RWPE2 (cell line): ENCODE measurements at places on chromosomes 5 and 9.

DNA sequence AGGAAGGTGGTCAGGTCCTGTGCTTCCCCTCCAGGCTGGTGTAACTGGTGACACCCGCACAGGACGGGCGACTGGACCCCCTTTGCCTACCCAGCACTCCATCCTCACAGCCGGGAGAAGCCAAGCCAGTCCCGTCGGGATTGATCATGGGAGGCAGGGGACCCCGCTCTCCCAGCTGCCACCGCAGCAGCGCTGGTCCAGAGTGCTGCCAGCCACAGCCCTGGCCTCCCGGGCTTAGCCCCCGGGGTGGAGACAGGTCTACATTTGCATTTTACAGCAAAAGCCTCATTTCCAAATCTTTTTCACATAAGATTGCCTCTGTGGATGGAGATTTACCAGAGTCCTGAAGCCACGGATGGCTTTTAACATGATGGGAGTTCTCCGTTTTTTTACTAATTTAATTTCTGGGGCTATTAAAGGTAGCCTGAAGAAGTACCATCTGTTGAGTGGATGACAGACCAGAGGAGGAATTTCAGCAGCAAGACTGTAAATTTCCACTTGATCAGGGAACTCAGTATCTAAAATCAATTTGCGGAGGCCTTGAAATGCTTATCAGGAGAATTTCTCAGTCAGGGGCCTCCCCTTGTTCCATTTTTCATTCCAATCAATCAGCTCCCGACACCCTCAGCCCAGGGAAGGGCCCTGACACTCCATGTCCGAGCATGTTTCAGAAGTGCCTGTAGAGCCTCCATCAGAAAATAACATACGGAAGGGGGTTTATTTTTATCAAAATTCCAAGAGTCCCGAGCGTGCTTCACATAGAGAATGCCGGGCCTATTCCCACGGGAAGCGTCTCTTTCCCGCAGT, 80.6 kb downstream of the OLFM1 start:
- no peak for DNase-seq
- peaks cover 39% of the 10 kb centered on the region for H3K27me3 ChIP-seq
- no peak overlapping the region for H3K27ac ChIP-seq
- no peaks in the 10 kb centered on the region for H3K36me3 ChIP-seq

DNA sequence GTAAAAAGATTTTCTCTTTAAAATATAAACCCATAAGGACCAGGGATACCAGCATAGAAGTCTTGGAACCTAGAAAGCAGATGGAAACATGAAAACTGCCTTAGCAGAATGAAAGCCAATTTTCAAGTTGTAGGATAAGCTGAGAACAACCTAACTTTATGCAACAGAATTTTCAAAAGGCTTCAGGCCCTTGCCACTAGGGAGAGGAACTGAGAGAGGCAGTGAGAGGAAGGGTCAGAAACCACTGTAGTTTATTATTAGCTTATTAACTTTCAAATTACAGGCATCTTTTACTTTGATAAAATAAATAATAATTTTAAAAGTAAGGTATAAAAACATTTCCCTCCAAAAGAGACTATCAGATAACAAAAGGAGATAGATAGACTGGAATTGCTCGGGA, 33.4 kb downstream of the FAM81B start:
- H3K4me3 ChIP-seq = no peak overlapping the region
- H3K36me3 ChIP-seq = no peaks in the 10 kb centered on the region
- no peak for DNase-seq
- peaks cover 9% of the 10 kb centered on the region for H3K27me3 ChIP-seq
- H3K4me1 ChIP-seq = no peaks in the 10 kb centered on the region
- H3K27ac ChIP-seq = no peak overlapping the region

GRCh38 chr5:179697108-179697507, 1.7 kb upstream of the CANX start:
- no peaks in the 10 kb centered on the region for H3K27me3 ChIP-seq
- peaks cover 27% of the 10 kb centered on the region for H3K36me3 ChIP-seq
- DNase-seq = no peak
- no peak overlapping the region for H3K4me3 ChIP-seq
- peaks cover 10% of the 10 kb centered on the region for H3K4me1 ChIP-seq
- no peak overlapping the region for H3K27ac ChIP-seq

- no peak overlapping the region for H3K27ac ChIP-seq
- H3K36me3 ChIP-seq = no peaks in the 10 kb centered on the region
- no peaks in the 10 kb centered on the region for H3K27me3 ChIP-seq
Measured at GRCh38 chr9:81537964-81538363, 151.4 kb downstream of the TLE1 start.

DNA sequence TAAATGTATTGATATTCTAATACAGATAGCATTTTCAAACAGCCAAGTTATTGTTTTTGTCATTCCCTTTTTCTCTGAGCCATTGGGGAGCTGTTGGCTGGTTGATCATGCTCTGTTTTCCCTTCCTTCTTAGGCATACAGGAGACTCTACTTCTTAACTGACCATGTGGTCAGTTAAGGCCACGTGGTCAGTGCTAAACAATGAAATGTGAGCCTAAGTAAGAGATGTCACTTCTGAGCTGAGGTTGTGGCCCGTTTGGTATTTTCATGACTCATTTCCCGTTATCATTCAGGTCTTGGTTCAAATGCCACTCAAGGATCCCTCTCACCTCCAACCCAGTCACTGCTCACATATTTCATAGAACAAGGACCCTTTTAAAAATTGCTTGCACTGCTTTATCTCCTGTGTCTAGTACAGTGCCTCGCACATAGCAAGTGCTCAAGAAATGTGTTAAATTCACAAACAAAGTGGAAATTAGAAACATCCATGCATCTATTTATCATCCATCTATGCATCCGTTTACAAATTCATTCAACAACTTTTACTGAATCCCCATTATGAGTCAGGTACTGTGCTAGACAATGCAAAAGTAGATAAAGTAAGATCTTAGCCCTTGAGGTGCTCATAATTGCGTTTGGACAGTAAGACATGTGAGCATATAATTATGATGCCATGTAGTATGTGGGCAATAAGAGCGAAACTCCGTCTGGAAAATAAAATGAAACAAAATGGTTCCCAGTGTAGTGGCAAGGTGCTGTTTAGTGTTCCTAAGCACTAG, 50.7 kb downstream of the ARRDC3 start:
- no peaks in the 10 kb centered on the region for H3K36me3 ChIP-seq
- no peaks in the 10 kb centered on the region for H3K27me3 ChIP-seq
- no peak for DNase-seq

GRCh38 chr5:160357861-160358411, 12.5 kb downstream of the C1QTNF2 start:
- H3K4me3 ChIP-seq = no peak overlapping the region
- no peaks in the 10 kb centered on the region for H3K27me3 ChIP-seq
- no peak for DNase-seq
- H3K27ac ChIP-seq = no peak overlapping the region

GRCh38 chr5:122093415-122094180, 15.5 kb upstream of the LOX start:
- no peak overlapping the region for H3K4me3 ChIP-seq
- peaks cover 1% of the 10 kb centered on the region for H3K4me1 ChIP-seq
- H3K27me3 ChIP-seq = no peaks in the 10 kb centered on the region
- DNase-seq = no peak
- H3K36me3 ChIP-seq = no peaks in the 10 kb centered on the region

DNA sequence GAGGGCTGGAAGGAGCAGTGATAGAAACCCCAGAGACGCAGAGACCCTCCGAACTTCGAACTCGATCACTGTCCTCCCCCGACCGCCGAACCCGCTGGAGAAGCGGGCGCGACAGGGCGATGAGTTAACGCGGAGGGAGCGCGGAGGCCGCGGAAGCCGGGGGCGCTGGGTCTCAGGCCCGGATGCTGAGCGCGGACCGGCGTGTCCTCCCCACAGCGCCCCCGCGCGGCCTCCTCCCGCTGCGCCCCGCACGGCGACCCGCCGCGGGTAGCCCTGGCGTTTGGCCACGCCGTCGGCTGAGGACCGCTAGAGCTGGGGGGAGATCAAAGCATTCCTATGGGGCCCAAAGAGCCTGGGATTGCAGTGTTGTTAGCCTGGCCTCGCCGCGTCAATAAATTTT, 7.7 kb upstream of the DMRT2 start:
- no peaks in the 10 kb centered on the region for H3K4me1 ChIP-seq
- no peaks in the 10 kb centered on the region for H3K36me3 ChIP-seq
- no peak overlapping the region for H3K4me3 ChIP-seq
- DNase-seq = no peak
- peaks cover 71% of the 10 kb centered on the region for H3K27me3 ChIP-seq
- H3K27ac ChIP-seq = no peak overlapping the region

DNA sequence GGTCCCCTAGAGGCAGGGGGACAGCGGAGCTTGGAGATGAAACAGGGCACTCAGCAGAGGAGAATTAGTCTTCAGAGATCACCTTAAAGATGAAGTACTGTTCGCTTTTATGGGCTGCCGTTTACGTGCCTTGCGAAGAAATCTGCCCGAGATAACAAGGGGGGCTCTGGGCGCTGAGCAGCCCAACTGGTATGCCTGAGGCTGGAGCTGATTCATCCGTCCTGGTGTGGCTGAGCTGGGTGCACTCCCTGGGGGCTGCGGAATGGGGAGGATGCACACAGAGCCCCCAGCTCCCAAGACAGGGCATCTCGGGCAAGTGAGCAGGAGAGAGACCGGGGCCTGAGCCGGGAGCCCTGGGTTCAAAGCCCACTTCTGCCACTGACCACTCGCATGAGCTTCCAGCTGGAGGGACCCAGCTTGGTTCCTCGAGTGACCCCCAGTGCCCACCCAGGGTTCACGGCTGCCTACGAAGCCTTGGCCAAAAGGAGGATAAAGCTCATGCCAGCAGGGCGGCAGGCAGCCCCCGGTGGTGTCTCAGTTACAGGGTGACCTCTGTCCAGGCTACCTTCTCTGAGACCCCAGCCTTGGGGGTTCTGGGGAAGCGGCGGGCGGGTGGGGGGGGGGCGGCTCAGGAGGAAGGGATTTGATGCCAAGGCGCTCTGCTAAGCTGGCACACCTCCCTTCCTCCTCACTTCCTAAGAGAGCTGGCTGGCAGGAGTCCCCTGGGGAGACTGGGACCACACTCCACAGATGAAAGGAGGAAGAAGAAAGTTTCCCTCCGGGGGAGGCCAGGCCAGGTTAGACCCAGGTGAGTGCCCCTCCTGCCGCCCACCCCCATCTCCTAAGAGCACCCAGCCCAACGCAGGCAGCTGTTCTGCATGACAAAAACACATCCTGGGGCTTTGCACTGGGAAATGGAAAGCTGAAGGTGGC, 5.7 kb downstream of the FIBCD1 start:
- H3K27ac ChIP-seq = peak overlapping the region; percentile 70
- peaks cover 44% of the 10 kb centered on the region for H3K4me1 ChIP-seq
- H3K4me3 ChIP-seq = no peak overlapping the region
- no peak for DNase-seq
- H3K36me3 ChIP-seq = no peaks in the 10 kb centered on the region
- H3K27me3 ChIP-seq = no peaks in the 10 kb centered on the region

DNA sequence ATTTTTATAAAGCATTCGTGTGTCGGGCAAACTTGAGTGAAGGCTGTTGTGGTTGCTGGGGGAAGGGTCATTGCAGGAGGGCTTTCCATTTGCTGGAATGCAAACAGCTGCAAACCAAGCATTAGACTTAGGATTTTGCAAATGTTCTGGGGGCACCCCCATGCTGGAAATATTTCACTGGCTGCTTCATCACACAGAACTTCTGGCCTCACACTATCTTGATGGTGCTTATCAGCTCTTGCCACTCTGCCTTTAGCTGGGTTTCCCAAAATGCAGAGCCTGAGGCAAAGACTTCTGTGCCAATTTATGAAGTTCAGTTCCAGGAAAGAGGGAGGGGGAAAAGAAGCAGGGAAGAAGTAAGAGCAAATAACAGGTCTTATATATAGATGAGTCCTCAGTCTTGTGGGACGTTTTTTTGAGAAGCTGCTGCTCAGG, 8.6 kb upstream of the COL15A1 start:
- H3K27me3 ChIP-seq = peaks cover 9% of the 10 kb centered on the region
- H3K4me3 ChIP-seq = no peak overlapping the region
- no peak overlapping the region for H3K27ac ChIP-seq
- no peak for DNase-seq
- no peaks in the 10 kb centered on the region for H3K4me1 ChIP-seq
- H3K36me3 ChIP-seq = no peaks in the 10 kb centered on the region

GRCh38 chr5:80686757-80687156, 32.0 kb upstream of the DHFR start:
- no peak overlapping the region for H3K4me3 ChIP-seq
- no peak overlapping the region for H3K27ac ChIP-seq
- no peaks in the 10 kb centered on the region for H3K27me3 ChIP-seq
- peaks cover 42% of the 10 kb centered on the region for H3K36me3 ChIP-seq
- no peak for DNase-seq

DNA sequence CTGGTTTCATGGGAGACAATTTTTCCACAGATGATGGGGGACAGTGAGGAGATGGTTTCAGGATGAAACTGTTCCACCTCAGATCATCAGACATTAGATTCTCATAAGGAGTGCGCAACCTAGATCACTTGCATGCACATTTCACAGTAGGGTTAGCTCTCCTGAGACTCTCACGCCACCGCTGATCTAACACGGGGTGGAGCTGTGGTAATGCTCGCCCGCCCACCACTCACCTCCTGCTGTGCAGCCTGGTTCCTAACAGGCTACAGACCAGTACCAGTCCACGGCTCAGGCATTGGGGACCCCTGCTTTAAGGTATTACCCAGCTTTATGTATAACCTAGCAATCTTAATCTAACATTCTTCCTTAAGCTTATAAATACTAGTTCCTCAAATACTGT, 35.6 kb downstream of the TTC39B start:
- no peak overlapping the region for H3K4me3 ChIP-seq
- no peak overlapping the region for H3K27ac ChIP-seq
- no peaks in the 10 kb centered on the region for H3K27me3 ChIP-seq
- no peaks in the 10 kb centered on the region for H3K36me3 ChIP-seq
- no peaks in the 10 kb centered on the region for H3K4me1 ChIP-seq
- DNase-seq = no peak

GRCh38 chr5:946720-947625, 54.3 kb downstream of the TRIP13 start:
- no peaks in the 10 kb centered on the region for H3K4me1 ChIP-seq
- no peak overlapping the region for H3K4me3 ChIP-seq
- no peaks in the 10 kb centered on the region for H3K36me3 ChIP-seq
- H3K27ac ChIP-seq = no peak overlapping the region
- peak; percentile 65 for DNase-seq

DNA sequence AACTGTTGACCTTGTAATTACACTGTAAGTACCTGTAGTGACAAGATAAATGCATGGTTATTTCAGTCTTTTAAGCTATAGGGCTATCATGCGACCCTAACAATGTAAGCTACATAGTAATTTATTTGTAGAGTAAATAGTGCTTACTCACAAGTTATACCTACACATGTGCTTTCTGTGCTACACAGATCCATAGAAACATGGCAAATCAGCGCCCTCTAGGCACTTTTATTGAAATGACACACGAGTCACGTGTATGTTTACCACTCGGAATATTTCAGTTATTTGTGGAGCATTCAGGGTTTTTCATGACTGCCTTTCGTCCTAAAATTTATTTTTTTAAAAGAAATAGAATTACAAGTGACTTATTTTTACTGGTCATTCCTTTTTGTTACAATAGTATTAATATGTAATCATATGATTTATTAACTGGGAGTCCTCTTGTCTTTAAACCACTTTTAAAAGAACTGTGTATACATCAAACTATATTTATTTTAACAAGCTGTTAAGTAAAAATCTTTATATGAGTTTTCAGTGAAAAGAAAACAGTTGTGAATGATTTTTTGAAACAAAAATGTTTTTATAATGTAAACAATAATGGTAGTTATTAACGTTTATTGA, 1242.3 kb upstream of the WWC1 start:
- no peak for DNase-seq
- peaks cover 13% of the 10 kb centered on the region for H3K27me3 ChIP-seq
- H3K36me3 ChIP-seq = no peaks in the 10 kb centered on the region
- H3K27ac ChIP-seq = no peak overlapping the region
